Activated CD8-positive, alpha-beta memory T cell treated with anti-CD3 and anti-CD28 coated beads, Interleukin-2, amount 10 ng/mL, durations not matched to agents 7 days and 5 days (primary cell): ENCODE measurements at places on chromosomes 6 and 20.
A peak's percentile ranks its signal among the peaks of the same experiment; 100 is the strongest.

DNA sequence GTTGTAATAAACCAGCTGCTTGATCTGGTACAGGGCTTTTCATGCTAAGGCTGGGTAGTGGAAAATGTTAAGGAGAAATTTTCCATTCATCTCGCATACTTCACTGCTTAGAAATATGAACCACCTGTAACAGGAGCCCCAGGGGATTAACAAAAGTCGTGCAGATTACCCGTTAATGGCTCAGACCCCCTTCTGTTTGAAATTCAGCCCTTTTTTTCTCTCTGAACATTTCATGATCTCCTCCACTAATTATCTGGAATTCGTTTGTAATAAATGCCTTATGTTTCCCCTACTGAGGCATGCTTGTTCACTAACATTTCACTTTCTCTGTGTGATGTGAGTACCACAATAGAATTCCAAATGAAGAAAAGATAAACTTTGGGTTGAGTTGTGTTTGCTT, 336.4 kb upstream of the HSF2 start:
- no peaks in the 10 kb centered on the region for H3K4me1 ChIP-seq
- no peaks in the 10 kb centered on the region for H3K27me3 ChIP-seq
- H3K27ac ChIP-seq, result no peak overlapping the region
- H3K36me3 ChIP-seq, result no peaks in the 10 kb centered on the region
- no peak overlapping the region for H3K4me3 ChIP-seq

DNA sequence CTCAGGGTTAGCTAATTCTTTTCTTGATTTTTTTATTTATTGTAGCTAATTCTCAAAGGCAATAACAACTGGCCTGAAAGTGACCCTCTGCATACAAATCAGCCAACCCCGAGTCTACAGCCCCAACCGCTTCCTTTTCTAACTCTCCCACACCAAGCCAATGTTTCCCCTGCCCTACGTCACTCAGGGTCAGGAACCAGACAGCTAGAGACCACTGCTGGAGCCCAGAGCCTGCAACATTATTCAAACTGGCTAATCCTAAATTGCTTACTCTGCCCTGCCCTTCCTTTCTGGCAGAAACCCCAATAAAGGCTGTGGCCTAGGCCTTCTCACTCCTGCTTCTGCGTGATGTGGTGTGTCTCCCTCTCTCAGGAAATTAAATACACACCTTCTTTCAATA, 320.7 kb downstream of the CBLN4 start:
- DNase-seq, result no peak
- no peak overlapping the region for H3K4me3 ChIP-seq
- H3K4me1 ChIP-seq, result no peaks in the 10 kb centered on the region
- H3K36me3 ChIP-seq, result no peaks in the 10 kb centered on the region
- H3K27me3 ChIP-seq, result no peaks in the 10 kb centered on the region
- H3K27ac ChIP-seq, result no peak overlapping the region

DNA sequence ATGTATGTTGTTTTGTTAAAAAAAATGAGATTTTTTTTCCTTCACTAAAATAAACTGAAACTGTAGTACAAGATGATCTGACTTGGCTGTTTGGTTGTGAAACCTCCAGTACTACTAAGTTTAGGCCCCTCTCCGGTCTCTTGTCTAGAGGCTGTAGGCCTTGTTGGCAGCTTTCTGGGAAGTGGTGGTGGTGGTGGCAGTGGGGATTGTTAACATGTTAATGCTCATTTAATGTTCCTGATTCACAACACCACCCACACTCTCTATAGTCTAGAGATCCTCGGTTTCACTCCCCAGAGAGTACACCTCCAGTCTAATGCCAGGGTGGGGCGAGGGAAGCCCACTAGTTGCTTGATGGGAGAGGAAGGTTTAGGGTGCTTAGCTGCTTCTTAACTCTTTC, 24.1 kb downstream of the STK4 start:
- H3K27ac ChIP-seq, result peak overlapping the region; percentile 86
- H3K4me1 ChIP-seq, result peaks cover 65% of the 10 kb centered on the region
- H3K4me3 ChIP-seq, result peak overlapping the region; percentile 67
- H3K36me3 ChIP-seq, result peaks cover 55% of the 10 kb centered on the region
- no peaks in the 10 kb centered on the region for H3K27me3 ChIP-seq
- DNase-seq, result peak; percentile 73

DNA sequence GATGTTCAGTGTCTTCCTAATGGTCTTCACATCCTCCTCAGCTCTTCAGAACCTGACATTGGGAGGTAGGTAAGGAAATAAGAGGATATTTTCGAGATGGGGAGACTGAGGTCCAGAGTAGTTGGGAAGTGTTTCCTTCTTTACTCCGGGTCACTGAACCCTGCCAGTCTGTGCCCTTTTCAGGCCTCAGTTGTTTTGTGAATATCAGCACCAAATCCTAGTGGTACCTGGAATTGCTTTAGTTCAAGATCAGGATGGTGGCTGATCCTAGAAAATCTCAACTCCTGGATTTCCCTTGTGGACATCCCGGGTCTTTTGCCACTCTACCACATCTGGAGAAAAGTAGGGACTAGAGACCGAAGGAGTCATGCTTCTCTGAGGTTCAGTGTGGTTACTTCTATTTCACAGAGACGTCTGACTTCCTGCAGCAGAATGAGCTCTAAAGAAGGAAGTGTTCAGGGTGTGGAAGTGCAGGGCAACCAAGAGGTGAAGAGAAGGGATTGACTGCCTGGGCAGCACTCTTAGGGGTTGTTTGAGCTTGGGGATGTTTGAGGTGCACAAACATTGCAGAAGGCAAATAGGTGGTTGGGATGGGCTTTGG, 995 bp downstream of the STK4 start:
- peaks cover 42% of the 10 kb centered on the region for H3K36me3 ChIP-seq
- no peaks in the 10 kb centered on the region for H3K27me3 ChIP-seq
- peak overlapping the region; percentile 98 for H3K27ac ChIP-seq
- H3K4me1 ChIP-seq, result peaks cover 69% of the 10 kb centered on the region
- peak; percentile 70 for DNase-seq

- H3K27me3 ChIP-seq, result no peaks in the 10 kb centered on the region
- no peak for DNase-seq
- H3K36me3 ChIP-seq, result no peaks in the 10 kb centered on the region
- no peaks in the 10 kb centered on the region for H3K4me1 ChIP-seq
Measured at GRCh38 chr6:21831521-21832291, 238.2 kb downstream of the SOX4 start.

GRCh38 chr6:167327391-167327790, 2.5 kb downstream of the TTLL2 start:
- H3K27me3 ChIP-seq, result peaks cover 11% of the 10 kb centered on the region
- H3K4me1 ChIP-seq, result peaks cover 6% of the 10 kb centered on the region
- H3K27ac ChIP-seq, result no peak overlapping the region
- H3K4me3 ChIP-seq, result no peak overlapping the region

- H3K4me1 ChIP-seq, result peaks cover 17% of the 10 kb centered on the region
- H3K27me3 ChIP-seq, result no peaks in the 10 kb centered on the region
- no peaks in the 10 kb centered on the region for H3K36me3 ChIP-seq
- no peak overlapping the region for H3K4me3 ChIP-seq
Measured at GRCh38 chr6:2807342-2808090, 34.1 kb downstream of the SERPINB1 start.

DNA sequence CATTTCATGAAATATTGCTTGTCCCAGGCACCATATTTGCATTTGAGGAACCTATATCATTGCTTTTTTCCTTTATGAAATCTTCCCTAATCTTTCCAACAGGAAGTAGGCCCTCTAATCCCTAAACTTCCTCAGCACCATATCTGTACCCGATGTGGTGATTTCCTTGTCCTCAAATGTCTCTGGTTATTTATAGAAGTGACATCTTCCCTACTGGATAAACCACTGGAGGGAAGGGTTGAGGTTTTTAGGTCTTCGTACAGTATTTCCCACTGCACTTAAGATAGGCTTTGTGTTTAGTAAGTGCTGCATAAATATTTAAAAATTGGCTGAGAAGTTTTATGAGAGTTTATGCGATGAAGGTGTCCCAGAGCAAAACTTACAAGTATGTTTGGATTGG, 54.9 kb upstream of the TMEM170B start:
- H3K27ac ChIP-seq, result no peak overlapping the region
- DNase-seq, result no peak
- H3K4me1 ChIP-seq, result no peaks in the 10 kb centered on the region
- peaks cover 4% of the 10 kb centered on the region for H3K27me3 ChIP-seq

DNA sequence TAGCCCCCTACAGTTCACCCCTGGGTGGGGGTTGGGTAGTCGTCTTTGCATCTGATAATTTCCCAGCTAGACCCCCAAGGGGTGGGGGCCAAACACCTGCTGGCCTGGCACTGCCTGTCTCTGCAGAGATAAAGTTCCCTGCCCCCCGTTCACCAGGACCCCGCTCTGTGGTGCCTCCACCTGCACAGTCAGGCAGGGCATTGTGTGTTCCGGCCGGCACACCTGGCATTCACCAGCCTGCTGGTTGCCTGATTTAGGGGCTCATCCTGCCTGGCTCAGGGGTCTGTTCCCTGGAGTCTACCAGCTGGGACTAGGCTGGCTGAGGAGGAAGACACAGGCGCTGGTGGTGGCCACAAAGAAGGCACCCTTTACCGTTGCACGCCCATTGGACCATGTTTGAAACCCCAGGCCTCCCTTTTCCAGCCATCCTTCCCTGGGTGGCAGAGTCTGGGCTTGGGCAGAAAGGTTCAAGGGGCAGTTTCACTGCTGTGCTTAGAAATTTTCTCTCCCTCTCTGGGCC, 30.8 kb upstream of the SCRT2 start:
- H3K27ac ChIP-seq, result no peak overlapping the region
- H3K4me1 ChIP-seq, result no peaks in the 10 kb centered on the region
- no peak for DNase-seq
- no peaks in the 10 kb centered on the region for H3K36me3 ChIP-seq
- H3K4me3 ChIP-seq, result no peak overlapping the region

GRCh38 chr6:109260126-109260525, 122.1 kb downstream of the CD164 start:
- no peak for DNase-seq
- no peaks in the 10 kb centered on the region for H3K36me3 ChIP-seq

- peaks cover 8% of the 10 kb centered on the region for H3K4me1 ChIP-seq
- H3K27me3 ChIP-seq, result peaks cover 4% of the 10 kb centered on the region
- H3K27ac ChIP-seq, result no peak overlapping the region
- no peak overlapping the region for H3K4me3 ChIP-seq
- H3K36me3 ChIP-seq, result no peaks in the 10 kb centered on the region
Measured at GRCh38 chr20:12928755-12929401, 79.9 kb upstream of the SPTLC3 start.

- no peak for DNase-seq
- H3K36me3 ChIP-seq, result no peaks in the 10 kb centered on the region
- no peaks in the 10 kb centered on the region for H3K27me3 ChIP-seq
- no peak overlapping the region for H3K27ac ChIP-seq
- H3K4me1 ChIP-seq, result no peaks in the 10 kb centered on the region
- no peak overlapping the region for H3K4me3 ChIP-seq
Measured at GRCh38 chr6:5475779-5476178, 214.5 kb downstream of the FARS2 start.

DNA sequence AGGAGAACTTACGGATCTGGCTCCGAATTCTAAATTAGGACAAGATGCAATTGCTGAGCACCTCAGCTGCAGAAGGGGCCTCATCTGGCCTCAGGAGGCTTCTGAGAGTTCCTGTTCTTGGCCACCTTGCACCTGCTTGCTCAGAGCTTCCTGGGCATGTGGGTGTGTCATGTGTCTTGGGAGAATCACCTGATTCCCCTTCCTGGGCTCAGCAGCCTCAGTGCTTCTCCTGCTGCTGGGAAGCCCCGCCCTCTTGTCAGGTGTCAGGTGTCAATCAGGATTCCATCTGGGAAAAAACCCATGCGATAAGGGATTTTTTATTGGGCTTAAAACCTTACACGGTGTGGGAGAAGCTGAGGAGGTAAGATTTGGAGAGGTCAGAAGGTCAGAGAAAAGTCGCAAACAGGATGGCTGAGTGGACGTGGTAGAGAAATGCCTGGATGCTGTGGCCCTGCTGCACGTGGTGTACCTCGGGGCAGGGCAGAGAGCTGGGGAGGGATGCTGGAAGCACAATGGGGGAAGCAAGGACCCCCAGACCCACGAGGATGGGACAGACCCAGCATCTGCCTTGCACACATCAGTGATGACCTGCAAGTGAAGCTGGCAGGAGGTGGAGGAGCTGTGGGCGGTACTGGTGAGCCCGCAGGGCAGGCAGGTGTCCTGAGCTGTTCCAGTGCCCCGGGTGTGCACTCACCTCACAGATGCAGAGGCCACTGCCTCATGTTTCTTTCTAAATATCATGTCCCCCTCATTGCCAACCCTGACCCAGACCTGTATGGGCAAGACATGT, 170.8 kb downstream of the CDH4 start:
- no peaks in the 10 kb centered on the region for H3K27me3 ChIP-seq
- no peak overlapping the region for H3K27ac ChIP-seq
- DNase-seq, result no peak
- no peak overlapping the region for H3K4me3 ChIP-seq
- H3K36me3 ChIP-seq, result no peaks in the 10 kb centered on the region
- H3K4me1 ChIP-seq, result no peaks in the 10 kb centered on the region

DNA sequence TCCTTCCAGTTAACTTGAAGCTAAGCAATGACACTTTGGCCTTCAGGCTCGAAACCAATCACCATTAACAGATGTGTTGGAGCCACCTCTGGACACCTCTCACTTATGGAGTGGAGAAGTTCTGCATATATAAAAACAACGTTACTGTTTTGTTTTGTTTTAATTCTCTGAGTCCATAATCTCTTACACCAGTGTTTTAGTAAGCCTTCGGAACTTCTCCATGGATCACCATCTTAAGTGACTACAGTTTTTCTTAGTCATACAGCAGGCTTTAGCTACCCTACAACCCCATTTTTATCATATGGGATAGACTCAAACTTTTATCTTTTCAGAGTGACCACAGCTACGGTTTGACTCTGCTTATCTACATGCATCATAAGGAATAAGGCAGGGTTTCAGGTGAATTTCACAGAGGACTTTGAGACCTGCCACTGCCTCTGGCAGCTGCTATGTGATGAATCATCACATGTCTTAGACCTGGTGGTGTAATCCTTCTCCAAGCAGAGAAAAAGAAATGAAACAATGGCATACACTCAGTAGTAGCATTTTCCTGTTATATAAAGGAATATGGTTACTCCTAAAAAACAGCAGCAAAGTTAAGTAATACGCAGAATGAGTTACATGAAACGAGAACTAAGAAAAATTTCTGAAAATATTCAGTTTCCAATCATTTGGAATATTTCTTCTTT, 5.5 kb upstream of the HDDC2 start:
- peaks cover 51% of the 10 kb centered on the region for H3K27me3 ChIP-seq
- H3K36me3 ChIP-seq, result peaks cover 10% of the 10 kb centered on the region
- peaks cover 22% of the 10 kb centered on the region for H3K4me1 ChIP-seq
- H3K4me3 ChIP-seq, result no peak overlapping the region

DNA sequence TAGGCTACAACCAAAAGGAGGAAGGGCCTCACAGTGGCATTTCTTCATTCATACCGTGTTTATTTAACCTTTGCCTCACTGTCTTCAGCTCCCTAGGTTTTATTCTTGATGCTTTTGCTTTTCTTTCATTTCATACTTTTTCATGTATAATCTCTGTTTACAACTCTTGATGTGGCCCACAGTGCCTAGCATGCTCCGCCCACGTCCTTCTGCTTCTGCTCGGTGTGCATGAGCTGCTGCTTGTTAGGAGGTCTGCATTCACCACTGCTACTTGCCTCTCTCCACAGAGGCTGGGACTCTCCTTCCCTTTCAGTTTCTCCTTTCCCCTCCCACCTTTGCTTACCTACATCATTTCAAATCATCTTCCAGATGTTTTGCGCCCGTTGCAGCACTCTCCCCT, 147.6 kb downstream of the EYA4 start:
- H3K27ac ChIP-seq, result no peak overlapping the region
- H3K4me1 ChIP-seq, result no peaks in the 10 kb centered on the region
- no peaks in the 10 kb centered on the region for H3K27me3 ChIP-seq
